ENCODE measurements at places on chromosomes 16 and 17.

- DNase-seq: no peak
Measured at GRCh38 chr17:36867716-36868341, 69.4 kb upstream of the LHX1 start.

GRCh38 chr17:32484628-32485027, 2.2 kb upstream of the CDK5R1 start:
- no peak for DNase-seq

GRCh38 chr17:78364436-78365281, 4.8 kb upstream of the SOCS3 start:
- no peak for DNase-seq

DNA sequence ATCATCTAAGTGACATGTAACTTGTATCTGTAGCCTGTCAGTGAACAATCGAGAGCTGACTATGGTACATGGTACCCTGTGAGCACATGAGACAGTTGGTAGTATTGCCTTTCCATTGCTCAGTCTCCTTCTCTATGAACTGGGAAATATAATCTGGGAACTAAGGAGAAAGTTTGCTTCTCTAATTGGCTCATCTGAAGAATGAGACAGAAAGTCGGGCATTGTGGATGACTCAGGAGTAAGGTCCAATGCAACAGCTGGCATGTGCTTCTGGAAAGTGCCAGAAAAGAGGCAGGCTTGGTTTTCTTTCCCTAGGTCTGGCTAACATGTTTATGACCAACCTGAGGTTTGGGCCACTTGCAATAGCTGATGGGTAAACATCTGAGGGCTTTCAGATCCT, 51.9 kb downstream of the ZZEF1 start:
- DNase-seq: no peak

- no peak for DNase-seq
Measured at GRCh38 chr17:11628374-11628773, 30.1 kb downstream of the DNAH9 start.

DNA sequence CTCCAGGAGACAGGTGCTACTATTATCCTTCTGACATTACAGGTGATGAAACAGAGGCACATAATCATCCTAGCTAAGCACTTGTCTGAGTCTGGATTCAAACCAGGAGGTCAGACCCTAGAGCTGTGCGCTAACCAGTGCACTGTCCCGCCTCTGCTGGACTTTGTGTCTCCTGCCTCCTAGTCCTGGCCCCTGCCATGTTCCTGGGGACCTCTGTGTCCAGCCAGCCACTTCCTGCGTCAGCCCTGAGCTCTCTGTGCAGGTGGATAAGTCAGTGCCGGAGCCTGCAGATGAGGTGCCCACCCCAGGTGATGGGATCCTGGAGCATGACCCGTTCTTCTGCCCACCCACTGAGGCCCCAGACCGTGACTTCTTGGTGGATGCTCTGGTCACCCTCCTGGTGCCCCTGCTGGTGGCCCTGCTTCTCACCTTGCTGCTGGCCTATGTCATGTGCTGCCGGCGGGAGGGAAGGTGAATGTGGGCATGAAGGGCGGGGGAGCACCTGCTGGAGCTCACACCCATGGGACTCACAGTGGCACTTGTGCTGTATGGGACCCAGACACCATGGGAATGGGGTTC, 4.2 kb downstream of the SGCA start:
- DNase-seq: no peak

DNA sequence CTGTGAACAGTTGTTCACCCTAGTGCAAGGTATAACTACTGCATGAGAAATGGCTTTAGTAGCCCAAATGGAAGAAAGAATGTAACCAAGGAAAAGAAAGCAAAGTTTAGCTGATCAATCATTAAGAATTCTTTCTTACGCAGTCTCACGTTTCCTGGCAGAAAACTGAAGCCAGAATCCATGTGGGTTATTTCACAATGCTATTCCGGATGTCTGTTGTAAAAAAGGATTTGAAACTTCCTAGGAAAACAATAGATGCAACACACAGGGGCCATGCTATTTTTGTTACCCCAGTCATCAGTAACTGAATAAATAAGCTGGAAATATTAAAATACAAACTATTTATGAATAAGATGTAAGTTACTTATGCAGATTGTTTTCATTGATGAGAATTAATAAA, 802.5 kb downstream of the CDH8 start:
- no peak for DNase-seq

GRCh38 chr17:49843774-49844350, 4.0 kb downstream of the TAC4 start:
- no peak for DNase-seq

GRCh38 chr17:6455321-6455705, 11.1 kb downstream of the PIMREG start:
- no peak for DNase-seq

DNA sequence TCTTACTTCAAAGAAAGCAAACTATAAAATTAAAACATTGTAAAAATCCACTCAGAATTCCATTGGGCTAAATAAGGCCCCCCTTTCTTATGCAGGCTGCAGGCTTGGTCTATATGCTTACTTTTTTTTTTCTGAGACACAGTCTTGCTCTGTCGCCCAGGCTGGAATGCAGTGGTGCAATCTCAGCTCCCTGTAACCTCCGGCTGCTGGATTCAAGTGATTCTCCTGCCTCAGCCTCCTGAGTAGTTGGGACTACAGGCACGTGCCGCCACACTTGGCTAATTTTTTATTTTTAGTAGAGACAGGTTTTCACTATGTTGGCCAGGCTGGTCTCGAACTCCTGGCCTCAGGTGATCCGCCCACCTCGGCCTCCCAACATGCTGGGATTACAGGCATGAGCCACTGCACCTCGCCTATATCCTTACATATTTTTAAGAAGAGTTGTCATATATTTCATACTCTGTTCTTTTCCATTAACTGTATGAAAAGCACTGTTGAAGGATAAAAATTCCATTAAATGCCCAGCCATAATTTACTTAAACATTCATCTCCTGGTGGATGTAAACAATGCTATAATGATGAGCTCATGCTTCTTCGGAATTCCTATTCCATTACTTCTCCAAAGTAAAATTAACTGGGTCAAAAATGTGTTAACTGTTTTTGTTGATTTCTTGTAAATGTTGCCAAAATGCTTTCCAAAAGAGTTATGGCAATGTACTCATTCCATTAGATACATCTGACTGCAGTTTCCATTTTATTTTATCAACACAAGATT, 17.8 kb downstream of the SNN start:
- no peak for DNase-seq

- no peak for DNase-seq
Measured at GRCh38 chr17:81916234-81917001, 1.6 kb downstream of the SIRT7 start.

DNA sequence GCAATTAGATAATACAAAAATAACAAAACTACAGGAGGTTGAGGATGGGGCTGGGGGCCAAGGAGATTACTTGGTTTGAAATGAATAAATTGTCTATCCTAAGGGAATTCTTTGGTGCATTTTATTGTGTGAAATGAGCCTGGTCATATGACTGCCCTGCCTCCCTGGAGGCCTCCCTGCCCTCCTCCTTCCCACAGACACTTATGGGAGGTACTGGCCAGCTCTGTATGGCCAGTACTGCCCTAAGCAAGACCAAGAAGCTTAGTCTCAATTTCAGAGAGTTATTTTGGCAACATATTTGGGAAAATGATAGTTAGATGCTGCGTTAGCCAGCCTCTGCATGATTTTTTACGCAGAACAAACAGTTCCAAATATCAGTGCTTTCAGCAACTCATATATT, 511.9 kb downstream of the WWOX start:
- DNase-seq: no peak

DNA sequence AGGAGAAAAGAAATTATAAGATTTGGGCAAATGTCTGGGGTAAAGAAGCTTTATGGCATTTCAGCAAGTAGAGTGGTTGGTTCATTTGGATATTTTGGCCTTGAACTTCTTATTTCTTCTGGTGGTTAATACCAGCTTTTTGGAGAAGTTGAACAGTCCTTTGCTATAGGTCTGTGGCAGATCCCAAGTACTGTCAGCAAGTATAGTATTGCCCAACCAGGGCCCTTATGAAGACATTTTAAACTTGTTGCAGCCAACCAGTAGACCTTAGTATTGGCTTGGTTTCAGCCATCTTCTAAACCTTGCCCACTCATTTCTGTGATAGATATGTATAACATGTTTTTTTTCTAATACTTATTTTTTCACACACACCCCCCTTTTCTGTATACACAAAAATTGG, 2.2 kb downstream of the SP2 start:
- DNase-seq: no peak

DNA sequence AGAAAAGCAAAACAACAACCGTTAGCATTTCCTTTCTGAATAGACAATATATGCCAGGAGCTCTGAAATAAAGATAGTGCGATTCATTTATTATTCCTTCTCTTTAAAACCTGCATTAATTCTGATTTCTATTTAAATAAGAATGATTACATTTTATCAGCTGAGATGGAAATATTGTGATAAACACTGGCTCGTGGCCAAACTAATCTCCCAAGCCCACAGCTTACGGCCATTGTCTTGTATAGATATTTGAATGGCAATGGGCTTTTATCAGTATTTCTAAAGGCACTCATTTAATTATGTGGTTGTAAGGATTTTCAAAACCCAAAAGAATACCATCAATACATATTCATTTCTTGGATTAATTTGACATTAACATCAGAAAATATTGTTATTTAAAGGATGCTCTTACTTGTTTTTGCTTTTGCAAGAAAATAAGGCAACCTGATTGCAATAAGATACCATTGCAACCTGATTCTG, 123.7 kb upstream of the IRX5 start:
- DNase-seq: no peak

GRCh38 chr16:66932076-66932475, 2.1 kb downstream of the CIAO2B start:
- DNase-seq: no peak

DNA sequence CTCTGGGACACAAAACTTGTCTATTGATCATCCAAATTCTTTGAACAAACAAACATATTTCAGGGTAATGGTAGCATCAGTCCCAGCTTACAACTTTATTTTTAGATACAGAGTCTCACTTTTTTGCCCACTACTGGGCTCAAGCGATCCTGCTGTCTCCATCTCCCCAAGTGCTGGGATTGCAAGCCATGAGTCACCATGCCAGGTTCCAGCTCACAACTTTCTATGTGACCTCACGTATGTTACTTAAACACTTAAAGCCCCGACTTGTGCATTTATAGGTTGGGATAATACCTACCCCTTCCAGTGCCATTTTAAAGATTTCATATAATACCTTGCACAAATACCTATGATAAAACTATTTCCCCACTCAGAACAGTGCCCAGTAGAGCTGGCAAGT, 42.0 kb upstream of the KSR1 start:
- DNase-seq: no peak

- no peak for DNase-seq
Measured at GRCh38 chr17:83009414-83010205, 69.8 kb upstream of the METRNL start.

DNA sequence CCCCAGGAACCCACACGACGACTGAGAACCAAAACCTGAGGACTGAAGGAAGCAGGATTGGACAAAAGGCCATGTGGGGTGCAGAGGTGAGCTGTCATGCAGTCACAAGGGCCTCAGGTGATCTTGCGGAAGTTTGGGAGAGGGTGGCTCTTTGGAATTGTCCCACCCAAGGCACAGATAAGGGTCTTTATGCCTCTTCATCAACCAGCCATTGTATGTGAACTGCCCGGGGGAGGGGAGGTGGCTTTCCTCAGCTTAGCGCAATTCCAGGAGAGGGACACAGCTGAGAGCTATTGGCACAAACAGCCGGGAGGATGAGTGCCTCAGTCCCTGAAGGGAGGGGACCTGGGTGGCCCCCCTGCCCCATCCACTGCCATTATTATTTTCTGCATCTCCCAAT, 55.1 kb upstream of the PHOSPHO1 start:
- DNase-seq: no peak

DNA sequence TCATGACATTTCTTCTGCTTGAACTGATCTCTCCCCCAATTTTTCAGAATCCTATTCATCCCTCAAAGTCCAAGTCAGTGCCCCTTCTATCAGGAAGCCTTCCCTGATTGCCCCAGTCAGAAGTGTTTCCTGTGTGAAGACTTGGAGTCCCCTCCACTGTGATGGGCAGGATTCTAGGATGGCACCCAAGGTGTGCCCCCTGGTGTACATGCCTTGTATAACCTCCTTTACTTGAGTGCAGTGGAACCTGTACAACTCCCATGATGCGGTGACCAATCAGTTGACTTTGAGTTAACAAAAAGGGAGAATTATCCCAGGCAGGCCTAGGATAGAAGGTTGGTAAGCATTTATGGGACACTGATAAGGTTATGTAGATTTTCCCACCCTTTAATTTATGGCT, 23.4 kb downstream of the MYH13 start:
- DNase-seq: no peak

DNA sequence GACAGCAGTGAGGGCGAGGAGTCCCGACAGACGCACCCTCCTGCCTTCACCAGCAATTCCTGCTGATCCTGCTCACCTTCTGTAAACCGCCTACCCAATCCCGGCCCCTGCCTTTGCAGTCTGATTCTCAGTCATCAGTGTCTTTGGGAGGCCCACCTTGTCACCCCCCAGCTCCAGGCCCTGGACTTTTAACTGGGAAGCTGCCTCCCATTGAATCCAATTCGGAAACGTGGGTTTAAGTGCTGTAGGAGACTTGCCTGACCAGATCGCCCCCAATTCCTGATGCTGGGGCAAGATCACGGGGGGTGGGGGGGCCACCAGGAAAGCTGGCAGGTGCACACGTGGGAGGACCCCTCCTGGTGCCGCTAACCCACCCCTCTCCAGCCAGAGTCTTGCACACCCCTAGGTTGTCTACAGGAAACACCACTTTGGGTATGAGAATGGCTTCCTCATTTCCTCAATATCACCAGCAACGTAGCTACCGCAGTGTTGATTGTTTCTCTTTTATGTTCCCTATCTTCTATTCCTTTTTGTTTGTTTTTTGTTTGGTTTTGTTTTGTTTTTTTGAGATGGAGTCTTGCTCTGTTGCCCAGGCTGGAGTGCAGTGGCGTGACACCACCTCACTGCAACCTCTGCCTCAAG, 46.6 kb upstream of the CMIP start:
- DNase-seq: peak; percentile 41

- DNase-seq: no peak
Measured at GRCh38 chr17:61245706-61246135, 153.9 kb upstream of the TBX2 start.

- no peak for DNase-seq
Measured at GRCh38 chr16:87693827-87694226, 72.0 kb downstream of the KLHDC4 start.

GRCh38 chr16:55569025-55569424, 2.5 kb downstream of the CAPNS2 start:
- no peak for DNase-seq

GRCh38 chr17:61400066-61400716, 548 bp downstream of the TBX2 start:
- DNase-seq: no peak

- DNase-seq: no peak
Measured at GRCh38 chr17:2343421-2343820, 6.1 kb downstream of the SGSM2 start.

GRCh38 chr17:48791128-48792032, 25.6 kb downstream of the TTLL6 start:
- DNase-seq: peak; percentile 62
